PC-3 (cell line): ENCODE measurements at places on chromosomes 6 and 20. TPM values are rescaled to one million over a fixed set of nuclear protein-coding genes. Genes with fewer than 3 reads are reported as not detected.

Gene ZNF391
- total RNA-seq, result 1.7 and 5.9 TPM in 2 replicates

Gene BPIFB2
- not detected in 2 replicates for total RNA-seq

Gene TTLL9
- total RNA-seq, result not detected in 2 replicates

Gene BAG2
- total RNA-seq, result 8.9 and 10.4 TPM in 2 replicates

Gene CRISP3
- total RNA-seq, result not detected in 2 replicates

Gene OXT
- total RNA-seq, result not detected in 2 replicates

Gene MCCD1
- not detected in 2 replicates for total RNA-seq

Gene TSPO2
- total RNA-seq, result not detected in 2 replicates

Gene TFAP2A
- 29.4 and 35.5 TPM in 2 replicates for total RNA-seq

Gene NKX2-4
- not detected in 2 replicates for total RNA-seq

Gene TNFRSF6B
- total RNA-seq, result 41.6 and 59.0 TPM in 2 replicates

Gene SMOC2
- total RNA-seq, result not detected in 2 replicates

Gene CYP21A2
- not detected in 2 replicates for total RNA-seq

Gene ELOVL2
- 0.91 and 1.8 TPM in 2 replicates for total RNA-seq

Gene DEFB124
- not detected in 2 replicates for total RNA-seq

Gene PCSK2
- total RNA-seq, result not detected in 2 replicates

Gene CTSA
- total RNA-seq, result 98.0 and 129 TPM in 2 replicates

Gene PDE10A
- total RNA-seq, result 0.92 and 2.1 TPM in 2 replicates

Gene RRAGD
- total RNA-seq, result 0.35 and 0.62 TPM in 2 replicates

Gene DEF6
- total RNA-seq, result 37.3 and 42.8 TPM in 2 replicates

Gene ECT2L
- not detected in 2 replicates for total RNA-seq

Gene BNIP5
- total RNA-seq, result not detected in 2 replicates

Gene FABP7
- total RNA-seq, result not detected in 2 replicates

Gene IPCEF1
- 0.12 and 0.29 TPM in 2 replicates for total RNA-seq

Gene NRN1
- total RNA-seq, result not detected in 2 replicates

Gene CST4
- total RNA-seq, result 0.98 TPM in 1 of 2 replicates, not detected in the other

Gene SNAP91
- total RNA-seq, result not detected in 2 replicates

Gene APCDD1L
- 2.0 and 4.9 TPM in 2 replicates for total RNA-seq

Gene ADGRF4
- 3.4 and 4.2 TPM in 2 replicates for total RNA-seq

Gene LZTS3
- total RNA-seq, result 6.4 and 8.9 TPM in 2 replicates

Gene RAB32
- 25.1 and 29.8 TPM in 2 replicates for total RNA-seq

Gene RAD21L1
- total RNA-seq, result 0.11 and 0.58 TPM in 2 replicates

Gene HSPA1L
- 0.26 and 0.69 TPM in 2 replicates for total RNA-seq

Gene SLC26A8
- total RNA-seq, result not detected in 2 replicates

Gene OTOR
- total RNA-seq, result not detected in 2 replicates

Gene ORC3
- 17.0 and 25.7 TPM in 2 replicates for total RNA-seq

Gene C6orf58
- not detected in 2 replicates for total RNA-seq

Gene VNN1
- total RNA-seq, result 0.04 and 0.12 TPM in 2 replicates

Gene SRSF12
- not detected in 2 replicates for total RNA-seq
